ENCODE measurements at places on chromosomes 16 and 17. TPM values are rescaled to one million over a fixed set of nuclear protein-coding genes. Genes with fewer than 3 reads are reported as not detected.

DNA sequence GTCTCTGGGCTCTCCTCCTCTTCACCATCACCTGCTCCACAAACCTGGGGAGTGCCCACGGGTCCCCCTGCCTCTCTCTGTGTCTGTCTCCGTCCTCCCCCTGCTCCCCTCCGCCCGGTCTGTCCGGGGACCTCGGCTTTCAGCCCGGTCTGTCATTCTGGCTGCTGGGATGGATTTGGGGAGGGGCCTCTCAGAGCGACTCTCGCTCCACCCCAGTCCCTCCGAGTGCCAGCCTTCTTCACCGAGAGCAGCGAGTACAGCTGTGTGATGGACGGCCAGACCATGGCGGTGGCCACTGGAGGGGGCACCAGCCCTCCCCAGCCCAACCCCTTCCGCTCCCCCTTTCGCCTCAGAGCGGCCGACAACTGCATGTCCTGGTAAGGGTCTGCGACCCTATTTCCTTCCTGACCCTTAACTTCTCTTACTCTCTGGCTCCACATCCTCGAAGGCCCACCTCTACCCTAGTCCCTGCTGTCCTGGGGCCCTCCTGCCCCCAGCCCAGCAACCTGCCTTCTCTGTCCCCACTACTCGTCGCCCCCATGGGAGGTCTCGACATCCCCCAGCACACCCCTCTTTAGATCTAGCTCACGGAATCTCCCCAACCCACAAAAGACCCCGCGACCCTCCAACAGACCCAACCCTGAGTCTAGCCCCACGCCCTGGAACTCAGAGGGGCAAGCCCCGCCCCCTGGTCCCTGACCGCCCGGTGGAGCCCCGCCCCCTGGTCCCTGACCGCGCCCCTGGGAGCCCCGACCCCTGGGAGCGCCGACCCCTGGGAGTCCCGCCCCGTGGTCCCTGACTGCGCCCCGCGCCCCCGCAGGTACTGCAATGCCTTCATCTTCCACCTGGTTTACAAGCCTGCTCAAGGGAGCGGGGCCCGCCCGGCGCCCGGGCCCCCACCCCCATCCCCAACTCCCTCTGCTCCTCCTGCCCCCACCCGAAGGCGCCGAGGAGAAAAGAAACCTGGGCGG is 5.6 kb upstream of the CXCL16 start:
- DNase-seq, result no peak

The USP43 gene
- polyA plus RNA-seq, result 8.1 TPM

GRCh38 chr17:48244121-48244711 is 136.7 kb downstream of the SNX11 start:
- no peak for DNase-seq

DNA sequence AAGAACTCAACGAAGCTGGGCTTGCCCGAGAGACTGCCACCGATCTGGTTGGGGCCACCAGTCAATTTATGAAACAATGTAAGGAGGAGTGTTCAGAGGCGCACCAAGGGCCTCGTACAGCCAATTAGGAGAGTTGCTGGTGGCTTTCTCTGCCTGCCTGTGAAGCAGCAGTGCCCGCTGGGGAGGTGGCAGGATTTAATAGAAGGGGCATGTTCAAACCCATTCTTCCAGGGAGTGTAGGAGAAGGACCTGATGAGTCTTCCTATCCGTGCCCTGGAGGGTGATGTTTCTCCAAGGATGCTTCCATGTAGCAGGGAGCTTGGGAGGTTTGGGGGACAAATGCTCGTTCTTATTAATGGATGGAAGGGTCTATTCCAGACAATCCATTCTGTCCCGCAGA is 178.4 kb downstream of the CCDC182 start:
- no peak for DNase-seq

DNA sequence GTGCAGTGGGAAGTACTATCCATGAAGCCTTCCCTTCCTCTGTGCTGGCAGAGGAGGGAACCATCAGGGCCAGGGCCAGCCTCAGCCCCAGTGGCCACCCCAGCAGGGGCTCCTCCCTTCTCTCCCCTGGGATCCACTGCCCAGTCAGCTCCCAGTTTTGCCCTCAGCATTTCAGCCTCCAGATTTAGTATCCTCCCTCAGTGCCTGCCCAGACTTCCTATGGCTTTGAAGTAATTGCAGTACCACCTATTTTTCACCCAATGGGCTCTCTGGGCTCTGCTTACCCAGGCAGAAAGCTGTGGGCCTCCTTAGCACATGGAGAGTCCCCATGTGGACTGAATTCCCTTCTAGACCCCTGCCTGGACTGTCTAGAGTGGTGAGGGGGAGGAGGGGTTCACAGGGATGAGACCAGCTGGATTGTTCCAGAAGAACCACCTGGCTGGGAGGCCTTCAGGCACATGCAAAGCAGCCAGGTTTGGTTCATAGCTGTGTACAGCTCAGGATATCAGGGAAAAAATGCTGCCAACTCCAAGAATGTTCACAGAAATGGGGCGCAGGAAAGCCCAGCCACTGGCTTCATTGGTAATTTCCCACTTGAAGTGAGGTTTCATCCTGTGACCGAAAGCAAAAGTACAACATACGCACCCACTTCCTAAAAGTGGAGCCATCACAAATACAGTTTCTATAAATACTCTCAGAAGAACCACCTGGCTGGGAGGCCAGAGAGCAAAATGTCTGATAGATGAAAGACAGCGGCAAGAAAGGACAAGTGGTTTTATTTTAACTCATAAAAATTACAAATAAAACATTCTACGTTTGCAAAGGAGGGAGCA is 15.2 kb upstream of the HERPUD1 start:
- no peak for DNase-seq

The CYB5D1 gene
- 21.7 TPM for polyA plus RNA-seq

DNA sequence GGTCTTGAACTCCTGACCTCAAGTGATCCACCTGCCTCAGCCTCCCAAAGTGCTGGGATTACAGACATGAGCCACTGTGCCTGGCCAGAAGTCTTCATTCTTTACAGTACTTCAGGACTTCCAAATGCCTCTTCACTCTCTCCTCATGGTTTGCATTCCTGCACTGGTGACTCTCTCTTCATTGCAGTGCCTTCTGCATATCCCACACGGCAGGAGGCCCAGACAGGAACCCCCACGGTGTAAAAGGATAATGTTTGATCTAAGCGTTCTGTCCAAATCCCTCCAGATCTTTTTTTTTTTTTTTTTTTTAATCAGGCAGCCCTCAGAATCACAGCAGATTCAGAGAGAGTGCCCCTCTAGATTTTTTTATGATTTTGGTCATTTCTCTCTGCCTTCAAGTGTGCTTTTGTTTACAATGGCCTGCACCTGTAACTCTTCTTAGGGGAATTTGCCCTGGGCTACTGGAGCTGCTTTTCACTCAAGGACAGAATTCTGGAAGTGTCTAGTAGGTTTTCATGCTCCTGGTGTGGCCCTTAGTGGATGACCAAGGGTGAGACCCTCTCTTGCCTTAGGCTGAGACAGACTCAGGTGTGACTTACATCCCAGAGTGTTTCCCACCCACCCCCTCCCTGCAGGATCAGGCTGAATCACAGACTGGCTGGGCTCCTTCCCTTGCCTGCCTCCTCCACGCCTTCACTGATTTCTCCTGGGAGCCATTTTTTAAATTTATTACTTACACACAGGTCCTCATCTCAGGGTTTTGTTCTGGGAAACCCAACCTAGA is 19.8 kb upstream of the NF1 start:
- DNase-seq, result no peak

DNA sequence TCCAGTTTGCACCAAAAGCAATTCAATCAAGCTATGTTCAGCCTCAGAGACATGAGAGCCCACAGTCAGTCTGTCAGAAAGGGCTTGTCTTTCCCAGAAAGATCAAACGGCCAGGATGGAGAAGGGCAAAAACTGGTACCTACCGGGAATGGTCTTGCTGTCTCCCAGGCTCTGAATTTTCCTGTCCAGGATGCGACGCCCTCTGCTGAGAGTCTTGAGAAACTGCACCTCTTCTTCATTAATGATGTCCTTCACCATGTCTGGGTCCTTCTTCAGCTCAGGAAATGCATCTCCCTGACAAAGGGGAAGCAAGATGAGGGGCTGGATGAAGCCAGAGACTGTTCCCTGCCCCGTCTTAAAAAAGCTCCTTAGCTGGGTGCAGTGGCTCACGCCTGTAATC is 15.8 kb upstream of the EXOSC6 start:
- DNase-seq, result no peak

The APOH gene
- polyA plus RNA-seq, result 0.12 TPM

- DNase-seq, result no peak
Observed at GRCh38 chr17:50955160-50955559, 89.0 kb upstream of the TOB1 start.

The HS3ST4 gene
- polyA plus RNA-seq, result 0.37 TPM

- DNase-seq, result no peak
Observed at GRCh38 chr16:4868535-4868934, 21.3 kb downstream of the UBN1 start.

DNA sequence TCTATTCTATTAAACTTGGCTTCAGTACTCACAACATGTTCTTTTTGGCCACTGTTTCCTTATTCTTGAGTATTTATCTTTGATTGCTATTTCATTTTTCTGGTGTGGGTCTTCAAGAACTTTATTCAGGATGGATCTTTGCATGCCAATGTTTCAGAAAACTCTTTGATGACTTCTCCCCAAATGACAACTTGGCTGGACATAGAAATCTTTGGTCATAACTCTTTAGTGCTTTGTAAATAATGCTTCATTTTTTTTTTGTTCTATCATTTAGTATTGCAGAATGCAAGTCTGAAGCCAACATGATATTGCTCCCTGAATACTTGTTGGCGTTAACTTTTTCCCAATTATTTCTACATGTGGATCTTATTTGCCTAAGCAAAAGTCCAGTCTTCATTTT is 103.6 kb upstream of the HS3ST2 start:
- no peak for DNase-seq

GRCh38 chr17:6548034-6548433 is 8.3 kb downstream of the PITPNM3 start:
- no peak for DNase-seq

DNA sequence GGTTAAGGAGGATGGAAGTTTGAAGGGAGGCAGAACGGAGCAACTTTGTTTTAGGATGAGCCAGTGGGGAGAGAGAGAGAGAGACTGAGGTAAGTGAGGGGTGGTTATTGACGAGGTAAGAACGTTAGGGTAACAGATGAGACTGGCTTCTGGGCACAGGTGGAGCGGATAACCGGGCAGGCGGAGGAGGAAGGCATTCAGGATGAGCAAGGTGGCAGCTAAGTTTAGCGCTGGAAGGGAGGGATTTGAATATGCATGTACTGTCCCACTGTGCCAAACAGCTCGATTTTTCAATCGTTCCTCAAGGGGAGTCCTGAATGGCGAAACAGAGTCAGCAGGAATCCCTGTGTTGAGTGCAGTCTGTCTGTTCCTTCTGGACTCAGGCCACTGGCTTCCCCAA is 35.8 kb downstream of the CACNG3 start:
- no peak for DNase-seq

GRCh38 chr16:27232901-27233625 is 29.7 kb downstream of the KDM8 start:
- DNase-seq, result no peak

The ITGAD gene
- 0.12 TPM for polyA plus RNA-seq

DNA sequence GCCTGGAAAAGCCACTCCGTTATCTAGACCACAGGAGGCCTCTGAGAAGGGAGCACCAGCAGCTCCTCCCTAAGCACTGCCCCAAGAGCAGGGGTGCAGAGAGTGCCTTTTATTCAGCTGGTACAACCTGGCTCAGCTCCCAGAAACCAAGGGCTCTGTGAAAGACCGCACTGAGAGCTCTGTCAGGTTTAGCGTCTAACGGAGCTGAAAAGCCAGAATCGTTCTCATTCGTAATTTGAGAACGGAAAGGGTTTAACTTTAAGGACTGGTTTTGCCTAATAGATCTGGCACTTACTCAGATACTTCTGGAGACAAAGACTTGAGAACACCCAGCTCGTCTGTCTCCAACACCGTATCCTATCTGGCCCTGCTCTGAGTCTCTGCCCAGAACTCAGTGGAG is 13.5 kb downstream of the MPG start:
- no peak for DNase-seq

The DNAI2 gene
- polyA plus RNA-seq, result not detected

GRCh38 chr17:61460796-61461585 is 8.8 kb downstream of the TBX4 start:
- DNase-seq, result no peak

- DNase-seq, result no peak
Observed at GRCh38 chr17:64442541-64442971, 6.4 kb upstream of the MILR1 start.

The TBC1D3 gene
- polyA plus RNA-seq, result not detected

GRCh38 chr17:27591986-27592385 is 39.0 kb upstream of the LGALS9 start:
- no peak for DNase-seq

- DNase-seq, result no peak
Observed at GRCh38 chr16:77403732-77404131, 31.1 kb downstream of the ADAMTS18 start.

The WNT9B gene
- 10.4 TPM for polyA plus RNA-seq

The HYDIN gene
- polyA plus RNA-seq, result 12.9 TPM

GRCh38 chr17:65523853-65524664 is 37.4 kb downstream of the AXIN2 start:
- no peak for DNase-seq

GRCh38 chr16:67082891-67083290 is 26.9 kb upstream of the PHAF1 start:
- no peak for DNase-seq

The ACSM5 gene
- polyA plus RNA-seq, result 4.4 TPM

The KRT39 gene
- polyA plus RNA-seq, result not detected

DNA sequence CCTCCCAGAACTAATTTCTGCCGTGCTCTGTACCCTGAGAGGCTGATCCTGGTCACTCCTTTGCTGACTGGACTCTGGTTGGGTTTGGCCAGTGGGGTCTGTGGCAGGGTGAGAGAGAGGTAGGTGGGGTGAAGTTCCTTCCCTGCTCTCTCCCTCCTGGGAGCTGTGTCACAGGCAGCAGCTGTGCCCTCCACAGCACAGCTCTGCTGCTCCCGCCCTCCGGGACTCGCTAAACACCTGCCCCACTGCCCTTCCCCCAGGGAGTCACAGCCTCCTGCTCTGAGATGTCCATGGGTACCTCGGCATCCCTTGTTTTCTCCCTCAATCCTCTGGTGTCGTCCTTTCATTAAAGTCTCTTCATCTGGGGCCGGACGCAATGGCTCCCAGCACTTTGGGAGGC is 66.4 kb downstream of the SRCIN1 start:
- no peak for DNase-seq

GRCh38 chr16:2056077-2056476 is 8.3 kb downstream of the TSC2 start:
- DNase-seq, result no peak

DNA sequence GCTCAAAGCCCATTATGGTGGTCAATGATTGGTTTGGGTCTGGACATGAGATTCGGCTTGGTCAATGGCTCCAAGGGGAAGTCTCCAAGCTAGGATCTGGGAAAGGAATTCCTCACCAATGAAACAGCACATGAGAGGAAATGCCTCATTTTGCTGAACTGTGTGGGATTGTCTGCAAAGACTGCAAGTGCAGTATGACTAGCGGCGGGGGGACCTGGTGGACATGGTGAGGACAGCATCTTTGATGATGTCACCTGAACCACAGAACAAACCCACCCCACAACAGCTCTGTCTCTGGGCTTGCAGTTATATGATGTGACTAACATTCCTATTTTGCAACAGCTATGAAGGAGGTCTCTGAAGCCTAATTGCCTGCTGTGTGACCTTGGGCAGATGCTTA is 50.6 kb upstream of the NKD1 start:
- DNase-seq, result no peak
